ENCODE measurements at places on chromosomes 1 and 21.

GRCh38 chr1:12173631-12174121 lies 6.9 kb downstream of the TNFRSF1B start:
- DNase-seq: peak; percentile 94

- DNase-seq: no peak
These were observed 1.4 kb downstream of the CDA start for GRCh38 chr1:20590306-20590777.

DNA sequence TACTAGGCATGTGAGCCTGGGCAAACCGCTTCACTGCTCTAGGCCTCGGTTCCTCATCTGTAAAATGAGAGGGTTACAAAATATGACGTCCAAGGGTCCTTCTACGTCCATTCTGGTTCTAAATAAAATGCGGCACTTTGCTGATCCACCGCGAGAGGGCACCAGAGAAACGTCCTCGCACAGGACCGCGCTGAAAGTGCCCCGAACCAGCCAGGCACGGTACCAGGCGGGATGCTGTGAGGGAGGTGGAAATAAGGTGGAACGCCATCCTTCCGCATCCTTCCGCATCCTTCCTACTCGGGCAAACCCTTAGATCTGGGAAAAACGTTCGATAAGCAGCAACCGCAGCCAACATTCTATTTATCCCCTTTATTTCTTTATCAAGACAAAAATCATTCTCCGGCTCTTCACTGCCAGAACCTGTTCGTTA lies 60.3 kb upstream of the KRTAP19-8 start:
- DNase-seq: peak; percentile 63

DNA sequence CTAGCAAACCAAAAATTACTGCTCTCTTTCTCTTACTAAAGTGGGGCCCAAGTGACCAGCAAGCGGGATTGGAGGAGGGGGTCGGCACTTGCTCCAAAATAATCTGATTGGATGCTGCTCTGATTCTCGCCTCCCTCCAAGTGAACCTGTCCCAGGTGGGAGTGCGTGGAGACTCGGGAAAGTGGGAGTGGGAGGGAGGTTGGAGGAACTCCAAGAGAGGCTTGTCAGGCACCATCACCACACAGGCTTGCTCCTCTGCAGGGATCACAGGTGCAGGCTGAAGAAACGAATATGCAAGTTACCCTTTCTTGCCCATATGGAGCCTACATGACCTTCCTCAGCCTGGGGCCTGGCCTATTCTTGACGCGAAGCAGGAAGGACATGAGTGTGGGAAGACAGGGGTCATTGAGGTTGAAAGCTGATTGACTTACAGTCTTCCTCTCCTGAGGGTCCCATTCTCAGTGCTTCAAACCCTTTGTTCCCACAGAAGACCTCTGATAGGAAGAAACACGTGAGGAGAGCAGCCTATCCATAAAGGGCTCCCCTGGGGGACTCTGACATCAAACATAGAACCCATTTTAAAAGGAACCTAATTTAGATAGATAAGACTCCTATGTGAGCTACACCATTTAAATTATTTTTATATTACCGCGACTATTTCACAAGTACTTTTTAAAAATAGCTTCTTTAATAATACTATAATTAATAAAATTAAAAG lies 14.2 kb downstream of the RGS8 start:
- DNase-seq: no peak

All from activated CD4-positive, alpha-beta T cell treated with anti-CD3 and anti-CD28 coated beads for 1 hour (primary cell).